SJSA1 (cell line): ENCODE measurements at places on chromosomes 5 and 9.

DNA sequence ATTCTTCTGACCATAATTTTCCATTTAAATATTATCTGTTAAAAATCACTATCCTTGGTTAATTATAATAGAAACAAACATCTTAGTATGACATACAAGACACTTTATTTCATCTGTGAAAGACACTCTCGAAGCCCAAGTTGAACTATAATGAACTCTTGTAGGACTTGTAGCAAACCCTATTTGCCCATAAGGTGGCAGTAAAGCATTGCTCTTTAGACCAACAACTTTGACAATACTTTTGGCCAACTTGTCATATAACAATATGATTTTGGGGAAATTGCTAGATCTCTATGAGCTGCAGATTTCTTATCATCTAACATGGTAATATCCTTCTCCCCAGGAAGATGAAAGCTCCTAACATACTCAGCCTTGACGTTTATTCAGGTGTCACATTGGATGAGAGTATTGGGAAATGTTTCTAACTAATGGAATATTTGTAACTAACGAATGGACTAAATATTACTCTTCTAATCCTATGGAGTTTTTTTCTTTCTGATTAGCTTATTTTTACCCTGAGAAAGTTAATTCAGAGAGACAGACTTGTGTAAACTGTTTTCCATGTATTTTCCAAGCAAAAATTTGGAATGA is 11.0 kb downstream of the SPINK14 start:
- DNase-seq = no peak

DNA sequence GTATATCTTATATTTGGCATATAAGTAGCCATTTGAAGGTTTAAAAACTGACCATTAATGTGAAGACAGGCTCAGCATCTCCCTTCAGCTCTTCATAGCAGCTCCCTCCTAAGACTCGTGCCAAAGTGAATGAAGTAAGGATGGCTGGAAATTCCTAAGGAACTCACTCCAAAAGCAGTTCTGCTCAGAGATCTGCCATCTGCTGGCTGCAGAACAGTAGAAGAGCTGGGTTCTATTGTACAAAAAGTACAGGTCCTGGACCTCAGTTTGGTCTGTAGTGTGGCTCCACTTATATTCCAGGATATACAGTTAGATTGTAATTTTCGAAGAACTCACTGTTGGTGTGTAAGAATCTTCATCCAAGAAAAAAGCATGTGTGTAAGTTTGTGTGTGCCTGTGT is 104.9 kb upstream of the RUSC2 start:
- DNase-seq = no peak

GRCh38 chr9:70874451-70874850 is 247.0 kb downstream of the TRPM3 start:
- no peak for DNase-seq

DNA sequence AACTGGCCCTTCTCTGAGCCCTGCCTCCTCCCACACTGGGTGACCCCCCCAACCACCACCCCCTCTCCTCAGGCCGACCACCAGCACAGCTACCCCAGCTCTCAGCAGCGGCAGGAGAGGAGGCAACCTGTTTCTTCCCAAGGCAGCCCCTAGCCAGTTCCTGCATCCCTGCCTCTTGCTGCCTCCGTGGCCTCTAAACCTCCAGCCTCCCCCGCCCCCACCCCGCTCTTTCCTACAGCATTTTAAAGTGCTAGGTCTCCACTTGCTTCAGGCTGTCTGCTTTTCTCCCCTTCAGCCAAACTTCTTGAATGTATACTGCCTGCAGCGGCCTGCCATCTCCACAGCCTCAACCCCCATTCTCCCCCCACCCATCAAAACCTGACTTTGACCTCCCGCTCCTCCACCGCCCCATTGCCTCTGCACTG is 135.6 kb downstream of the DAB2IP start:
- no peak for DNase-seq

DNA sequence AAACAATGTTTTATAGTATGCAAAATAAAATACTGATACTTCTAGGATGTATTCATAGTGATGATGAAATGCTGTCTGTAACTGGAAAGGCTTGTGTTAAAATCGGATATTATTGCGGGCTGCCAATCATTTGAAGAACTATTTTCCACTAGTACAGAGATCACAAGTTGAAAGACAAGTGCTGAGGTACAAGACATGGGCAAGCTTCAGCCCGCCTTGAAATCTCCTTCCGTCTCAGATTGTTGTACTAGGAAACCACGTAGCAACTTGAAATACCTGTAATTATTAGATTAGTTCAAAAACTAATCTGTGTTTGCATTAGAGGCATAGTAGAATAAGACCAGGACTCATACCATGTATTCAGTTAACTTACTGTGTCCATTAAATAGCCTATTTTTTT is 218.2 kb downstream of the ARHGEF28 start:
- no peak for DNase-seq
